ENCODE measurements at places on chromosomes 12 and 14.

DNA sequence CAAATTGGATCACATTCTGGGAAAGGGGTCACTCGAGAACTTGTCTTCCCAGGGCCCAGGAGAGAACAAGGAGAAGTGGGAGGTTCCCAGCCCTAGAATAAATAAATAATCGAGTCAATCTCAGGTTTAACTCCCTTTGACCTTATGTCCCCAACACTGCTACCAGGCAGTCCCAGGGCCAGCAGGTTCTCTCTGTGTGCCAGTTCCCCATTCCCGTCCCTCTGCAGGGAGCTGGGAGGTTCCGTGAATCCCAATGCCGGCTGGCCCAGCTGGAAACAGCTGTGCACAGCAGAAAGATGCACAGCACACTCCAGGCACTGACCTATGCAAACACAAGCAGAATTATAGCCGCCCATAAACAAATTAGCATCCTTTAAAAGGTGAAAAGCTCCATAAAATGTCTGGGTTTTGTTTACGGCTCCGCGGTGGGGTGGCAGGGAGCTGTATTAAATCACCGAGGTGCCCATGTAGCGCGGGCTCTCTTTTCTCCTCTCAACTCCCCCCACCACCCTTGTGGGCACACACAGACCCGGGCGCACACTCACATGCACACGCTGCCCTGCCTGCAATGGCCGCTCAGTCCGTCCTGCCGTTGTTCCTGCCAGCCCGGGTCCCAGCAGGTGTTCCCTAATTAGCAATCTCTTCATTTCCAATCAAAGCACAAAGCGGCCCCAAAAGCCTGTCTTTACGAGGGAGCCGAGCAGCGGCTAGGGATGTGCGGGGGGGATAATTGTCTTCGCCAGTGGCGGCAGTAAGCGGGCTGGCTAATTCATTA lies 46.6 kb upstream of the ESRRB start:
- DNase-seq, result no peak

- no peak for DNase-seq
Measured at GRCh38 chr12:46783871-46784270, 41.9 kb downstream of the SLC38A4 start.

DNA sequence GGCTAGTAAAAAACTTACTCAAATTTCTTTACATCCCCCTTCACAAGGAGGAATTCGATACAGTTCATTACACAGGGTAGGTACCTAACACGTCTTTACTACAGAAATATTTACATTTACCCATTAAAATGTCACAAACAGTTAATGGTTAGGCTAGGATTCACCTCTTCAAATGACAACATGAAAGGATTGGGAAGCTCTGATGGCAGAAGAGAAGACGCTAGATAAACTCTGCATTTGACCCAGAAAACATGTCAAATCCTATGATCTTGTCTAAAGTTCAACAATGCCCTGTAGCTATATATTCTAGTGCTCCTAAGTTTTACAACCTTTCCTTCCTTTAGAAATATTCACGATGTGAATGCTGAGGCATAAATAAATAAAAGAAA lies 64.8 kb downstream of the DENND5B start:
- DNase-seq, result no peak

DNA sequence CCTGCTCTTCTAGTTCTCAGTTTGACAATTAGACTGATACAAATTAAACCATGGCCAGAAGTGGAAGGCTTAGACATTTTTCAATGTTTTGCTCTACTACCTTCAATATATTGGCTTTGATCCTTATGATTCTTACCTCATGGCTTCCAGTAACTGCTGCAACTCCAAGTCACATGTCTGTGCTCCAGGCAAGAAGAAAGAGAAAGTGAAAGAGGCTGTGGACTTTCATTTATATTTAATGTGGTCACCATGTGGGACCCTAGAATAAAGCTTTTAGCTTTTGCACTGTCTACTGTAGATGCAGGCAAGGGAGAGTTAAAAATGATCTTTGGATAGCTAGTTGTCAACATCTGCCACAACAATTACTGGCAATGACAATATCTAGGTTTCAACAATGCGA lies 214.3 kb upstream of the PDE3A start:
- DNase-seq, result no peak

DNA sequence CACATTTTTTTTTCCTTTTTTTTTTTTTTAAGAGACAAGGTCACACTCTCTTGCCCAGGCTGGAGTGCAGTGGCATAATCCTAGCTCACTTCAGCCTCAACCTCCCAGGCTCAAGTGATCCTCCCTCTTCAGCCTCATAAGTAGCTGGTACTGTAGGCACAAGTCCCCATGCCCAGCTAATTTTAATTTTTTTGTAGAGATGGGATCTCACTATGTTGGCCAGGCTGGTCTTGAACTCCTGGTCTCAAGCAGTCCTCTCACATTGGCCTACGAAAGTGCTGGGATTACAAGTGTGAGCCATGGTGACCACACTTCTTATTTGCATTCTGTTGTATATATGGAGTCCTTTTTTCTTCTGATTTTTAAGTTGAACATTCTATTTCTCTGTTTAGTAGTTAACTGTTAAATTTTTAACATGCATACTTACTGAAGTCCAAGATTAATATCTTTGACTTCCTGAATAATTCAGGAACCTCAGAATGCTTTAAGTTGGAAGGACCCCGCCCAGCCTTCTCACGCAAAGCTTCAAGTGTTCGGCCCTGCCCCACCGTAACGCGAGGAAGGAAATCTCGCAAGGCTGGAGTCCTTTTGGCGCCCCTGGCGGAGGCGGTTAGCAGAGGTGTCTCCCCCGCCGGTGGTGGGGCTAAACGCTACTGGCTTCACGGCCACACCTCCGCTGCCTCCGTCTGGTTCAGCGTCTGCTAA lies 21.6 kb downstream of the SPATS2 start:
- no peak for DNase-seq

- no peak for DNase-seq
Measured at GRCh38 chr12:120579179-120579578, 2.0 kb downstream of the POP5 start.

GRCh38 chr12:72081777-72082176 lies 143.1 kb downstream of the TPH2 start:
- DNase-seq, result no peak

- DNase-seq, result no peak
Measured at GRCh38 chr12:21392384-21392783, 19.7 kb downstream of the IAPP start.

GRCh38 chr14:63387711-63388110 lies 69.0 kb upstream of the GPHB5 start:
- no peak for DNase-seq

DNA sequence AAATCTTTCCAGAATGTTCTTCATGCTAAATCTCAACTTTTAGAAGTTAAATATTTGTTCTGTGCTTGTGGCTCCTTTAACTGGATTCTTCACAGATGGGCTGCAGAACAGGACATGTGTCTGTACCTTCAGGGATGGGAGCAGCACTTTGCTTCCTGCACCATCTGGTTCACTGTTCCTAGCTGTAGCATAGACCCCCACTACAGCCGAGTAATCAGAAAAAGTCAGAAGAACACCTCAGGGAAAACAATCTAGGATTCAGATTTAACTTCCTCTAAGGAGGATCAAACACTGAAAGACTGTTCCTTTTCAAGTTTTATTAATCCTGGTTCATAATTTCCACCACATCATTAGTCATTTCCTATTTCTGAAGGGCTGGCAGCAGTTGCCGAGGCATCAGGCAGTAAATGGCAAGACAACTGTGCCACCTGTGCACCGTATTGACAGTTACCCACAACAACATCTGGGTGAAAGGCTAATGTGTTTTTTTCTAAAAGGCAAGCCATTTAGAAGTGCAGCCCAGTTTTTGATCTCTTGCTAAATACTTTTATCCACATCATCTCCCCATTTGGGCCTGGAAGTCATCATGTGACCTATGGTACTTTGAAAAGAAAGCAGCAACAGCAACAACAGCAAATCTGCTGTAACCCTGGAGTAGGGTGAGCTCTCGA lies 212.8 kb upstream of the BMP4 start:
- no peak for DNase-seq

DNA sequence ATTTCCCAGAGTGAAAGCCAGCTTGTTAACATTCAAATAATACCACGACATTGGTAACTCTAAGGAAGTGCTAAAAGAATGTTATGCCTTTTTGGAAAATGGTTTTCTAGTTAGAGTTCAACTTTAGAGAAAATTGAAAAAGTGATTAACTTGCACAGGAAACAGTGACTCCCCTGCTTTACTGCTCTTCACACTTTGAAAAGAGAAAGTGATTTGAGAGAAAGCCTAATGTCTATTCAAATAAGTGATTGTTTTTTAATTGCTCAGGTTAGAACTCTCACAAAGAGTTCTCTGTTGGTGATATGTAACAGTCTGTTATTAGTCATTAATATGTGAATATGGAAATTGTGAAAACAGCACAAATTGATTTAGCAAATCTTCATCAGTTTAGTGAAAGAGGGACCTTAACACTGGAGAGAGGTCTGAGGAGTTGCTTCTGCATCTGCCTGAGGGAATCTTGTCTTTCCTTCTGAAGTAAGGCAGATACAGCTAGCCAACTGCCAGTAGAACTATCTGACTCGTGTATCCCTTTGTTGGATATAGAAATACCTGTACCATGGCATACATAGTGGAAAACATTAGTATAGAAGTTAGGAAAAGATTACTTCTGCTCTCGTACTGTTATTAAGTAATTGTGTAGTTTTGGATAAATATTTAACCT lies 25.5 kb downstream of the ATF7IP start:
- no peak for DNase-seq

GRCh38 chr12:125083072-125083471 lies 17.8 kb downstream of the AACS start:
- DNase-seq, result no peak

GRCh38 chr14:22980672-22981089 lies 1.7 kb downstream of the AJUBA start:
- no peak for DNase-seq

DNA sequence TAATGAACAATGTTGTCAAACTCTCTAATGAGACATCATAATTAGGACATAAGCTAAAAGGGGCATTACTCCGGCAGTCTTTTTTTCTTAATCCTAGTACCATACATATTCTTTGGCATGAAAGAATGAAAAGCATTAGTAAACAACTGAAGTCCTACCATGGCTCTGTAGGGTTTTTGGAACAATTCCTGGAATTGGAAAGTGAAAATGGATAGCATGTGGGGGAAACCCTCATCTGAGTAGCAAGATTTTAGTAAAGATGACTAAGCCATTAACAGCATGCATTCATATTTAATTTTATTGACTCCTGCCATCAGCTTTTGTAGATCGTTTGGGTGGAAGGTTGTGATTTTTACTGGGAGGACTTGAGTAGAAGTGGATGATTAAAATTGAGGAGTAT lies 216.2 kb upstream of the PDZRN4 start:
- DNase-seq, result no peak

DNA sequence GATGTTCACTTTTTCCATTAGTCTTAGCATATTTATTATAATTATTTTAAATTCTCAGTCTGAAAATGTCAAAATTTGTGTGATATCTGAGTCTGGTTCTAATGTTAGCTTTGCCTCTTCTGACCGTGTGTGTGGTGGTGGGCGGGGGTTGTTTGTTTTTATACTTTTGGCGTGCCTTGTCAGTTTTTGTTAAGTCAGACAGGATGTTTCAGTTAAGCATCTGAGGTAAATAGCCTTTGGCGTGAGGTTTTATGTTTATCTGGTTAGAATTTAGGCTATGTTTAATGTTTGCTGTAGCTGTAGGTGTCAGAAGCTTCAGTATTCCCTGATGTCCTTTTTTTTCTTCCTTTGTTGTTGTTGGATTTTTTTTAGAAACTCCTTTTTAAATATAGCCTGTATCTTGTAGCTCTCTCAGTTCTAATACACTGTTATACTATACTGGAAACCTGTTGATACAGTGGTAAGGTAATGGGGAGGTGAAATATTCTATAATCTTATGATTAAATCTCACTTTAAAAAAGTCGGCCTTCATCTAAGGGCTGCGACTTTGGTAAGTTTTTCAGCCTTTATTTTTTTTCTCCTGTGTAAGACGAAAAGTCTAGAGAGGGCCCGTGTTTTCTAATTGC lies 111.6 kb downstream of the SCAF11 start:
- DNase-seq, result no peak

GRCh38 chr12:131509701-131510100 lies 201.2 kb upstream of the SFSWAP start:
- DNase-seq, result no peak

DNA sequence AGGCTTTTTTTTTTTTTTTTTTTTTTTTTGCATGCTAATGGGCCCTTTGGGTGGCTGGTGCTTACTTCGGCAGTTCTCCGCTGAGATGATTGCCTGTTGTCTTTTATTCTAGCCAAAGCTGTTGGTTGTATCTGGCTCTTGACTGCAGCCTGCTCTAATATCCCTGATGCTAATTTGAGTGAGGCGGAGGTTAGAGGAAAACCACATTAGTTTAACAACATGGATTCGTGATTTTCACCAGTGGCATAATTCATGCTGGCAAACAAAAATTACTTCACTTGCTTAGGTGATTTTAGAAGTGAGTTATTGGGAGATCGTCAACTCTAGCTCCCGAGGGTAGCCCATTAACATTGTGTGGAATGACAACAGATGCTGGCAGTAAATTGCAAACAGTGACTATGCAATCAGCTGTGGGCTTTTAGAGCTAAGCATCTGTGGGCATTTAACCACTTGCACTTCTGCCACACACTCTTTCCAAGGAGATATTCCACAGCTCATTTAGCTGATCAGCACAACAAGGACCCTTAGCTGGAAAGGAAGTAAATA lies 97.6 kb upstream of the ZDHHC17 start:
- DNase-seq, result no peak

- no peak for DNase-seq
Measured at GRCh38 chr12:116411977-116412376, 134.5 kb upstream of the MED13L start.

GRCh38 chr14:50862036-50862570 lies 9.8 kb upstream of the ABHD12B start:
- no peak for DNase-seq

DNA sequence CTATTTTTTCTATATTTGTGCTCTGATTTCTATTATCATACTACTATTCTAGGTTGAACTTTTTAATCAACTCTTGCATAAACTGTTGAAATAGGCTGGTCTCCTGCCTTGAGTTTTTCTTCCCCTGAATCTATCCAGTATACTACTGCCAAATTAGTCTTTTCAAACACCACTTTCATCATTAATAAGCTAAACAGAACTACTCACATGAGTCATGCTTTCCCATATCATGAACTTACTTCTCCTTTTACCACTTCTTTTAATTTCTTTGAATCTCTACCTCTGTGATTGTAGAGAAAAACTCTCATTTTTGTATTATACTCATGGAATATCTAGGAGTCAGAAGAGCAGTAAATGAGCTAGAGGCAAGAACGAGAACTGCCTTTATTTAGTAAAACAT lies 340.3 kb upstream of the PDE3A start:
- DNase-seq, result no peak
